ENCODE measurements at places on chromosomes 6 and 20.

- no peak for DNase-seq
These were observed 145.8 kb downstream of the PREX1 start for GRCh38 chr20:48681873-48682426.

DNA sequence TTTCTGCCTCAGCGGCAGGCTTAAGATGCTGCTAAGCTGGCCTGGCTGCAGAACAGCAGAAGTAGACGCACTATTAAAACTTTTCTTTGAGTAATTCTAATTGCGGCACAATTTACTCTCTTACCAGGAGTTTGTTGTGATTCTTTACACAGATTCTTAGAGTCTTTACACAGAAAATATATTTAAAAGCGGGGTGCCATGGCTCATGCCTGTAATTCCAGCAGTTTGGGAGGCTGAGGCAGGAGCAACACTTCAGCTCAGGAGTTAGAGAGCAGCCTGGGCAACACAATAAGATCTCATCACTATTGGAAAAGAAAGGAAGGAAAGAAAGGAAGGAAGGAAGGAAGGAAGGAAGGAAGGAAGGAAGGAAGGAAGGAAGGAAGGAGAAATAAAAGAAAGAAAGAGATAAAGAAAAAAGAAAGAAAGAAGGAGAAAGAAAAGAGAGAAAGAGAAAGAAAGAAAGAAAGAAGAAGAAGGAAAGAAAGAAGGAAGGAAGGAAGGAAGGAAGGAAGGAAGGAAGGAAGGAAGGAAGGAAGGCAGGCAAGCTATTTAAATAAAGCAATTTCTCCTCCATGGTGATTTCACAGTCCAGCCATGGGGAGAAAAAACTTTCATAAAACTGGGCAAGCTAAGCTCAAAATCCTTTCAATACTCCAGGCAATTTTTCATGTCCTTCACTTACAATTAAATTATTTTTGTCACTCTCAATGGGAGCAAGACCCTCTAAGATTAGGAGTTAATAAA, 21.1 kb upstream of the MRS2 start:
- no peak for DNase-seq

- DNase-seq: no peak
These were observed 394.3 kb downstream of the MAFB start for GRCh38 chr20:40294747-40295146.

- DNase-seq: no peak
These were observed 639 bp upstream of the ZNF335 start for GRCh38 chr20:45972500-45973183.

DNA sequence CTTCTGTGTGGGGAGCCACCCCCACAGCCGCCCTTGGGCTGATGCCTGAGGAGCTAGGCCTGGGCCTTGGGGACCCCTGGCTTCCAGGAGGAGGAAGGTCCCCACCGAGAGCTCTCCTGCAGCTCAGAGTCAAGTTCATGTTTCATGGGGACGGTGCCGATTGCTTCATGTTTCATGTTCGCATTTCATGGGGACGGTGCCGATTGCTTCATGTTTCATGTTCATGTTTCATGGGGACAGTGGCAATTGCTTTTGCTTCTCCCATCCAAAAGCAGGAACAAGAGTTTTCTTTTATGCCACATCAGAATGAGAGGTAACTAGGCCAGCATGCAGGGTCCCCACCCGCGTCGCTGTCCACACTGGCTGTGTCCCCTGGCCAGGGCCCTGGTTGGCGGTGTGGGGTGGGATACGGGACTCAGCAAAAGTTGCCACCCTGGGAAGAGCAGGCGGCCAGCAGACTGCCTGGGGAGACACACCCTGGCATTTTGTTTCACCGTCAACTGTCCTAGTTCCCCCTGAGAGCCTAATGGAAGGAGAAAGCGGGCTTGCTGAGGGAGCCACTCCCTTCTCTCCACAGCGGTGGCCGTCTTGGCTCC, 46.0 kb downstream of the DACT2 start:
- DNase-seq: no peak

- no peak for DNase-seq
These were observed 126.4 kb downstream of the OPRM1 start for GRCh38 chr6:154165478-154165877.

GRCh38 chr20:48612335-48612734, 215.5 kb downstream of the PREX1 start:
- DNase-seq: no peak

DNA sequence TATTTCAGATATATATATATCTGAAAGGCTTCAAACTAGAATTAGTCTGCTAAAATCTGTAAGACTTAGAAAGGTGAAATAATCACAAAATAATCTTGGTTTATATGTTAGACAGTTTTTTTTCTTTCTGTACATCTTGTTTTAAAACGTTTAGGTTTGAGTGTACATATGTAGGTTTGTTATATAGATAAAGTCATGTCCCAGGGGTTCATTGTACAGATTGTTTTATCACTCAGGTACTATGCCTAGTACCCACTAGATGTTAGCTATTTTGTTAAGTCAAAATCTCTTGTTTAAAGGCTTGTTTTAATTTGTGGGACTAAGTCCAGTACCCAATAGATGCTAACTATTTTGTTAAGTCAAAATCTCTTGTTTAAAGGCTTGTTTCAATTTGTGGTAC, 1339.0 kb upstream of the CITED2 start:
- no peak for DNase-seq

GRCh38 chr6:38194589-38194988, 375.1 kb downstream of the ZFAND3 start:
- DNase-seq: no peak

DNA sequence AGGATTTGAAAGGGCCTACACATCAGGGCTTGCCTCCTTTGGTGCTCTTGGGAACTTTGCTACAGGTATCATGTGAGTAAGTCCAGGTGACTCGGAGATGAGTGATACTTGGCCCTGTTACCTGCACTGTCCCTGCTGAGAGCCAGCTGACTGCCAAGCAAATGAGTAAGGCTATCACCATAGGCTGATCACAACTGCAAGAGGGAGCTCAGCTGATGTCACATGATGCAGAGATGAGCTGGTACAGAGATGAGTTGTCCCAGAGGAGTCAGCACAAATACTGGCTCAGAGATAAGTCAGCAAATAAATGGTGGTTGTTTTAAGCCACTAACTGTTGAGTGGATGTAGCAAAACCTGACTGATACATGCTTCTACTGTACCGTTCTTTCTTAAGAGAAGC, 41.4 kb downstream of the LAMP5 start:
- DNase-seq: peak; percentile 97

GRCh38 chr6:7537565-7538174, 3.8 kb upstream of the DSP start:
- DNase-seq: no peak

DNA sequence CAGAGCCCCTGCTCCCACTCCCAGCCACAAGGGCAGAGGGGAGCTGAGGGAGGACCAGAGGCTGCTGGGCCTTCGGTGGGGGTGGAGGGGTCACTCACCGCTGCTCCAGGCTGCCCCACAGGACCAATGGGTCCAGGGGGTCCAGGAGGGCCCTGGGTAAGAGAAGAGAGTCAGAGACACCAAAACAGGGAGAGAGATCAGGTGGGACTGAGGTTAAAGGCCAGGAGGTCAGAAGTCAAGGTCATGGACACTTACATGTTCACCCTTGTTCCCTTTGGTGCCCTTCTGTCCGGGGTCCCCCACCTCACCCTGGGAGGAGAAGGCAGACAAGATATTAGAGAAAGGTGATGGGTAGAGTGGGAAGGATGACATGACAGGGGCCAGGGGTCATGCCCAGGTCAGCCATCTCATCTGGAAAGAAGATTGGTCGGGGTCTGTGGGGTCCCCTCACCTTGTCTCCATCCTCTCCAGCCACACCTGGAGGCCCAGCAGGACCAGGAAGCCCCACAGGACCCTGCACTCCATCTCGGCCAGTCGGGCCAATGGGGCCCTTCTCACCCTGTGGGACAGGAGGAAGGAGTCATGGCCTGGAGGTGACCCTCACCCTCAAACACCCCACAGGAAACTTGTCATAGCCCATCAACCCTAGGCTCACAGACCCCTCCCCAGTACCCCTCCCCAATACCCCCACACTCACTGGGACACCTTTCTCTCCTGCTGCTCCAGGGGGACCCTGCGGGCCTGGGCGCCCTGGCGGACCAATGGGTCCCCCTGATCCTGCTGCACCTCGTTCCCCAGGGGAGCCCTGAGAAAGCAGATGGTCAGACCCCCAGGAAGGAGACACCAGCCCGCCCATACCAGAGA, 21.0 kb downstream of the COL11A2 start:
- no peak for DNase-seq

DNA sequence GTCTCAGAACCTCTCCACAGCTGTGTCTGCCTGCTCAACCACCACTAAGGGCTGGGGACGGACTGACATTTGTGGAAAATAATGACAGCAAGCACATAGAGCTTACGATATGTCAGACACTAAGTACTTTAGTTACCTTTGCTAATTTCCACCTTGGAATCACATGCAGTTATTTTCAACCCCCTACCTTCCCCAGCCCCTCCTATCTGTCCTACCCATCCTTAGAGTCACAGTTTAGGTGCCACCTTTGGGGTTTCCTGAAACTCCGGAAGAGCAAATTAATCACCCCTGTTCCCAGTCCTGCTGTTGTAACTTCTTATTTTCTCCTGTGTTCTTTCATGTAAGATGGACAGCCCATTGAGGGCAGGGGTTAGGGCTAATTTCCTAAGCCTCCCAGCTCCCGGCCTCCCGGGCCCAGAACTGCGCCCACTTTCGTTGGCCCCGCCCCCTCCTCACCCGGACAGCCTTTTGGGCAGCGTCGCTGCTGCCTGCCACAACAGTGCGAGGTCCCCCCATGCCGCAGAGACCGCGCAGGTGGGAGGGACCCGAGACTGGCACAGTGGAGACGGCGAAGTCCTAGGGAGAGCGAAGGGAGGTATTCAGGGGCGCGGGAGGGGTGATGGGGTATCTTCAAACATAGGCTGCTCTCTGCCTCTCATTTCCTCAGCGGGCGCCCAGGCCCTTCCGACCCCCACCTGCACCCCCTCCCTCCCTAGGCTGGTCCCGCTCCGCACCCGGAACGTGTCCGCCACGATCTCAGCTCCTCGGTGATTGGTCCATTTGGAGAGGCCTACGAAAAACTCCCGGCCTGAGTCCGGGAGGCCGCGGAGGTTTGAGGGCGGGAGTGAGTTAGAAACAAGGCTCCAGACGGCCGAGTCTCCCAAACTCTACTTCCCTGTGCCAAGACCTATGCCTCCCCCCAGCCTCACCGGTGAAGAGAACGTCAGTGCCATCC, 1.1 kb downstream of the DDAH2 start:
- DNase-seq: no peak

- no peak for DNase-seq
These were observed 3.1 kb downstream of the YTHDF1 start for GRCh38 chr20:63212792-63213191.

DNA sequence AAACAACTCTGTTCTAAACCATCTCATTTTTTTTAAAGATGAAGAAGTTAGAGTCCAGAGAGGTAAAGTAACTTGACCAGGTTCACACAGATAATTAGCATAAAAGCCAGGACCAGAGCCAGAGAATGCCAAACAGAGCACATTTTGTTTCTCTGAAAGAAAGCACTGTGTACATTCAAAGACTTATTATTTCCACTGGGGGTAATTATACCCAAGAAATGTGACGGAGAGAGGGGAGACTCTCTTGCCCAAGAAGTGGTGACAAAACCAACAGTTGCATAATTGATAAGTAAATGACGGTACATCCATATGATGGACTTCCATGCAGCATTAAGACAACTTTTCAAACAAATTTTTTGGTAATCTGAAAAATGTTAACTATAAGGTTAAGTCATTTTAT, 111.6 kb downstream of the RTN4IP1 start:
- no peak for DNase-seq

DNA sequence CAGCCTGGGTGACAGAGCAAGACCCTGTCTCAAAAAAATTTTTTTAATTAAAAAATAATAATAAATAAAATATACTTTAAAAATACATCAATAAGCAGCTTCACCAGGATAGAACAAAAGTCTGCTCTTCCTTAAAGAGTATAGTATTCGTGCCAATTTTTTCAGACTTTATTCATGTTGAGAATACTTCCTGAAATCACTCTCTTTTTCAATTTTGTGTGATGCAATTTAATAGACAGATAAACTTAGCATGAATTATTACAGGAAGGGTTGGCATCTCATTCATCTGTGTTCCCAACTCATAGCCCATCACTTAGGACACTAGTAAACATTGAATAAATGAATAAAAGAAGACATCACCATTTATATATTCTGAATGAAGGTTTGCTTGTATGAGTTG, 52.4 kb downstream of the IPCEF1 start:
- DNase-seq: no peak

GRCh38 chr6:152004036-152004566, 196.6 kb downstream of the ESR1 start:
- peak; percentile 43 for DNase-seq

DNA sequence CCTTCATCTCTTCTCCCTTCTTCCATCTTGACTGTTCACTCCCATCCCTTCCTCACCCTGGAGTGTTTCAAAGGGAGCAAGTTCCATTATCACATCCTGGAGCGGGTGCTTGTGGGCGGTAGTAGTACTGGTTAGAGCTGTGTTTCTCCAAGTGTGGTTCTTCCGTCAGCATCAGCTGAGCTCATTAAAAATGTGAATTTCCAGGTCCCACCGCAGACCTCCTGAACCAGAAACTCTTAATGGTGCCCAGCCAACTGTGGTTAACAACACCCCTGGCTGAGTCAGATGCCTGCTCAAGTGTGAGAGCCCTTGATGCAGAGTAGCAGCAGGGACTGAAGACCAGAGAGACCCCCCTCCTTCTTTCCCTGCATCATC, 24.4 kb downstream of the ANGPT4 start:
- peak; percentile 95 for DNase-seq

DNA sequence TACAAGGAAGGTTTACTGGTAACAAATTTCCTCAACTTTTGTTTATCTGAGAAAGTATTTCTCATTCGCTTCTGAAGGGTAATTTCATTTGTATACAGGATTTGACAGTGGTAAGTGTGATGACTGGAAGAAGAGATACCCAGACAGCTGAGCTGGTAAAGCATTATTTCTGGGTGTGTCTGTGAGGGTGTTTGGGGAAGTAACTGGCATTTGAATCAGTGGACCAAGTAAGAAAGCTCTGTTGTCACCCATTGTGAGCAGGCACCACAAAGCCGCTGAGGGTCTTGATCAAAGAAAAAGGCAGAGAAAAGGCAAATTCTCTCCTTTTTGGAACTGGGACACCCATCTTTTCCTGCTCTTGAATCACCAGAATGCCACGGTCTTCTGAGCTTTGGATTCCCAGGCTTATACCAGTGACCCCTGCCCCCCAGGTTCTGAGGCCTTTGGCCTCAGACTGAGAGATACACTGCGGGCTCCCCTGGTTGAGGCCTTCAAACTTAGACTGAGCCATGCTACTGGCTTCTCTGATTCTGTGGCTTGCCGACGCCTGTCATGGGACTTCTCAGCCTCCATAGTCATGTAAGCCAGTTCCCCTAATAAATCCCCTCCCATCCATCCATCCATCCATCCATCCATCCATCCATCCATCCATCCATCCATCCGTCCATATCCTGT, 10.5 kb upstream of the HUS1B start:
- DNase-seq: no peak

DNA sequence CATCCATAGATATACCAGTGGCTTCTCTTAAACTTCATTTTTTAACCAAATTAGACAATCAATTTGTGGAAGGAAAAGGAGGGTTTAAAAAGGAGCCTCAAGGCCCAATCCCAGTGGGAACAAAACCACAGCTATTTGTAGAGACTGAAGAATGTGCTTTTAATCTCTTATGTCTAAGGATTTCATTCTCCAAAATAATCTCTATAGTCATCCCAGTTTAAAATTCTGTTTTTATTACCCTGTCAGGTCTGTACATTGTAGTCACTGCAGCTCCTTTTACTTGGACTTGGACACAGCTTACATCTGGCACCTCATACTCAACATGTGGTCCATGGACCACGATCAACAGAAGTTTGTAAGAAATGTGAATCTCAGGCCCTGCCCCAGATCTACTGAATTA, 152.1 kb upstream of the STMND1 start:
- no peak for DNase-seq

Data from kidney tubule cell (primary cell).